ENCODE measurements at places on chromosomes 13 and 19.
A peak's percentile ranks its signal among the peaks of the same experiment; 100 is the strongest.

- no peak for DNase-seq
Observed at GRCh38 chr19:51837145-51837544, 42.2 kb downstream of the FPR3 start.

- DNase-seq, result no peak
Observed at GRCh38 chr13:102692491-102692826, 2.4 kb downstream of the METTL21C start.

DNA sequence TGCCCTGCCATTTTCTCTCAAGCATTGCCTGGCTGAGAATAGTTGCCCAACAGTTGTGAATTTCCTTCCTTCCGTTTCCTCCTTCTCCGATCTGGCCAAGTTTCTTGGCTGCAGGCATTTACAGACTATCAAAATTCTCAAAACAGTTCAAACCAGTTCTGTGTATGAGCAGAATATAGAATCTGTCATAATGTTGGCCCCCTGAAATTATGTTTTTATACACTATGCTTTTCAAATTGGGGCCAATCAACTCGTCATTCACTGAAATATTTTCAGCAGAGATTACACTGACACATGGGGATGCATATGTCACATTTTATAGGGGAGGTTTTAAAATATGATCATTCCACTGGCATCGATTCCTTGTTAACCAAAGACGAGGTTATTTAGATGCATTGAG lies 284.2 kb upstream of the TMTC4 start:
- DNase-seq, result no peak

- peak; percentile 69 for DNase-seq
Observed at GRCh38 chr19:13033819-13034611, 38.7 kb downstream of the NFIX start.

DNA sequence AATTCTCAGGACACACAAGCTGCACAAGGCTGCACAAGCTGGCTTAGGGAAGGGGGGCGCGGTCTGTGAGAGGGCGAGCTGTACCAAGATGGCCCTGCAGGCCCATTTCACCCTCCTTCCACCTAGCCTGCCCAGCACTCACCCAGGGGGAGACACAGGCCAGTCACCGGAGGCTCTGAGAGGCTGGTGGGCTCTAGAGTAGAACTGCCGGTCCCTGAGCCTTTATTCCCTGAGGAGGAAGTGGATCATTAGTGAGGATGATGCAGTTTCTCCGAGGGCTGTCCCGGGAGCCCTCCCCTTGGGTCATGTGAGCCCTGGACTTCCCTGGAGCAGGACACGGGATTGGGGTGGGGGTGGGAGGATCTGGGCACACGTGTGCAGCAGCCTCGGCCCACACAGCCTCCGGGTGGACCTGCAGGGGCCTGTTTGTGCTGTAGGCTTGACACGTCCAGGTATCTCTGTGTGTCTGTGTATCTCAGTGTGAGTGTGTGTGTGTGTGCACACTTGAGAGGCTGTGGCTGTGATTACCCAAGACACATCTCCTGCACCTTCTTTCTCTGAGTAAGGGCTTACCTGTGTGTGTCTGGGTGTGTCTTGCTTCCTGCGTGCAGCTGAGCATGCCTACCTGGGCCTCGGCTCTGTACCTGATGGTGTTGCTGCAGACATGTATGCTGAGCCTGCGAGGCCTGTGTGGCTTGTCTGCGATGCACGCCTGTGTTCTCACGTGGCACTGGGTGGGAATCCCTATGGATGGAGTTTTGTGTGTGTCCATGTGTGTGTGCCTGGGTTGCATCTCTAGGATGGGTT lies at the start of gene ACP5:
TSS of gene ACP5 (minus strand) at position 195 of the 807 bp plus-strand sequence. CDS start 328 bp downstream, outside the sequence.
- DNase-seq, result peak; percentile 34

- DNase-seq, result no peak
Observed at GRCh38 chr19:3881272-3882040, 971 bp downstream of the ATCAY start.

DNA sequence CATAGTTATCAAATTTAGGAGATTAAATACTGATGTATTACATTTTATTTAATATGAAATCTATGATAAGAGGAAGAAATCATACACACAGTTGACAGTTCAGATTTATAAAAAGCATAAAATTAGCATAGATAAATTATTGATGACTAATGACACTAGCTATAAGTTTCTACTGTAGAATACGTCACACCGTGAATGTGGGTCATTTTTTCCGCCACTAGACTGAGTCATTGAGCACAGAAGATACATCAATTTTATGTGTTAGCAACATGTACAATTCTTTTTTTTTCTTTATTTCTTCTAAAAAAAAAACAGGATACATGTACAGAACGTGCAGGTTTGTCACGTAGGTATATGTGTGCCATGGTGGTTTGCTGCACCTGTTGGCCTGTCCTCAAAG lies 22.2 kb downstream of the AP2S1 start:
- peak; percentile 60 for DNase-seq

GRCh38 chr19:36331353-36332228 lies 47.4 kb downstream of the ZFP14 start:
- DNase-seq, result peak; percentile 95

DNA sequence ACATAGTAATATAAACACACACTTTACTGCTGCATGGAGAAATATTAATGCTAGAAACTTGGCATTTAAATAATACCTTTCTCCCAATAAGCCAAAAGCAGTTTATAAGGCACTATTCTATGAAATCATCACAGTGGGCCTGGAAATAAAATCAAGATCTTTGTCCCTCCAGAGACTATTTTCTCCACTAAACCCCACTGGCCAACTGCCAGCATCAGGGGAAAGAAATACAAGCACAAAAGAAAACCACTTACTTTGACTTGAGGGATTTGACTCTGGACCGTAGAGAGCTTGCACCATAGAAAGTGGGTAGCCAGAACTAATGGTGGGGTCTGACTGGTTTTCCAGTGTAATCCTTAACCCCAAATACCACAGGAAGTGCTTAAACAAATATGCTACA lies 71.9 kb downstream of the DCLK1 start:
- no peak for DNase-seq

- DNase-seq, result no peak
Observed at GRCh38 chr19:46926170-46927071, 65.6 kb downstream of the ARHGAP35 start.

DNA sequence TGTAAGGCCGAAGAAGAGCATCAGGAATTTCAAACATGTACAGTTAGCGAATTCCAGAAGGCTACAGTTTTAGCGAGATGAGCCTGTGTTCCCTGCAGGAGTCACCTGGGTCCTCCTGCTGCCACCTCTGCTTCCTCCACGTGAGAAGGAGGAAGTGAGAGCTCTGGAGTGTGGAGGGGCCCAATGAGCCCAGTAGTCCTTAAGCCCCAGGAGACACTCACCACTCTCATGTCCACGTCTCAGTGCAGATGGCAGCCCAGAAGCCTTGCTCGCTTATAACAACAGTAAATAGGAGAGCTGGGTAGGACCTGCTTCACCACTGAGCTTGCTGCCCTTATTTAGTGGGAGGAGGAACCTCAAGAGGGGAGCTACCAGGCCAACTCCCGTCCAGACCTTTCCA lies 44.3 kb downstream of the SERP2 start:
- DNase-seq, result no peak

DNA sequence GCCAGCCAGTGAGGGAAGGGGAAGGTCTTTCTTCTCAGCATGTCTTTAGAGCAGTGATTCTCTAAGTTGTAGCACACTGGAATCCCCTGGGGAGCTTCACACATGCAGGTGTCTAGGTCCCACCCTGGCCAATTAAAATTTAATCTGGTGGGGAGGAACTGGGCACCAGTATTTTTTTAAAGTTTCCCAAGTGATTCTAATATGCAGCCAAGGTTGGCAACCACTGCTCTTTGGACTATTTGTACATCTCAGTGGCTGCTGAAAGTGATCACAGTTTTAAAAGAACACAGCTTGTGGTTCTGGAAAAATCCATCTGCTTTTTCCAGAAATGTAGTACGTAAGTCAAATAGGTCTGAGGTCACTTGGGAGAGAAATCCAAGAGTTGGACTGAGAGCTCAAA lies 10.7 kb upstream of the KATNAL1 start:
- no peak for DNase-seq

All from fibroblast of mammary gland (primary cell).